ENCODE measurements at places on chromosomes 2 and 18.
A peak's percentile ranks its signal among the peaks of the same experiment; 100 is the strongest.

DNA sequence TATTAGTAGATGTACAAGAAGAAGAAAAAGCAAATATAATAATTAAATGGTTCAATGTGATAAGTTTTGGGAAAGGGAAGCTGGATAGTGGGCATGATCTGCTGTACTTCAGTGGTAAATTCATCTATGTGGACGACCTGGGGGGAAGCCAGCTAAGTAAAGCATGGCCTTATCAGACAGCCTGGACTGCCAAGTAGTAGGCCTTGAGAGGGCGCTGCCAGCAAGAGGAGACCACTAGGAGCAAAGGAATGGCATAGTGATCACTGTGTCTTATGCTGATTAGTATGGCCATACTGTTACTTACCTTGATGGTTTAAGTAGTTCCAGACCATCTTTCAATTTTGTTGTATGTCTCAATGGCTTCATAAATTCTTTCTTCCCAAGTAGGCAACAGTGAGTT, 287.6 kb downstream of the SETBP1 start:
- DNase-seq: no peak

GRCh38 chr18:63192885-63193349, 126.7 kb downstream of the BCL2 start:
- DNase-seq: no peak

GRCh38 chr2:59926731-59927130, 626.7 kb downstream of the BCL11A start:
- no peak for DNase-seq

DNA sequence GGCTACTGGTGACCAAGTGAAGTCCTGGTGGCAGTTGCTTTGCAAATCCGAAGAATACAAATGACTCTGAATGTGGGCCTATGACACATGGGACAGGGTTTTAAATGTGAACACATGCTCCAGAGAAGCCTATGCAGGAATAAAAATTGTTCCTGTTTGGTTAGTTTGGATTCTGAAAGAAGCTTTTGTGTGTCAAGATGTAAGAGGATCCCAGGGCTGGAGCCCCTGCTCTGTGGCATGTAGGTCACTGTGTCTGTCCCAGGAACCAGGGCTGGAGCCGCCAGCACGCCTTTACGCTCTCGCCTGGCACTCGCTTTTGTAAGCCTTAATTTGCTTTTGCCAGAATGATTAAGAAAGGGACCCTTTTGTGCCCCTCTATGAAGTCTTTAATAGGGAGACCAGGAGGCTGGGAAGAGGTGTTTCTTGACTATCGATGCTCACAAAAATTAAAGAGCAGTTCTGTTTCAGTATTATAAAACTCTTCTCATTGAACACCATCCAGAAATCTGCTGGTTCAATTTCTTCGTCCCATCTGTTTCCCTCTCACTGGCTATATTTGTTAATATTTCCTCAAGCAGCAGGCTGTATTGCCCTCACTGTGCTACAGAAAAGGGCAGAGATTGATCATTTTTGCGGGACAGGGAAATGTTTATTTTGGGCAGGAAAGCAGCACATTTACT, 532.7 kb upstream of the POU3F3 start:
- DNase-seq: peak; percentile 2

DNA sequence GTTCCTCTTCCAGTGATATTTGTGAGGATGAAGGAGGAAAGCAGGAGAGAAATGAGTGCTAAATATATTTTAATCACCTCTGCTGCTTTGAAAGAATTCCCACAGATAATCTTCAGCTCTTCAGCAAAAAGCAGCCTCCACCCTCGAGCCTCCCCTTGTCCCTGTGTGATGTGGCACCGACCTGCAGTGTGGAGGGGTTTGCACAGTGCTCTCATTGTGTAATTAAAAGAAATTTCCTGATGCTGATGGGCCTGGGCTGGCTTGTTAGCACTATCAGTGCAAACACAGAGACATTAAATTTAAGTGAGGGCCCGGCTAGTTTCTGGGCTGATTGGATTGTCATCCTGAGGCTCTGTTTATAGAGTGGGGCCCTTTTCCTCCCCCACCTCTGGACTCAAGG, 53.4 kb downstream of the KIF5C start:
- no peak for DNase-seq

DNA sequence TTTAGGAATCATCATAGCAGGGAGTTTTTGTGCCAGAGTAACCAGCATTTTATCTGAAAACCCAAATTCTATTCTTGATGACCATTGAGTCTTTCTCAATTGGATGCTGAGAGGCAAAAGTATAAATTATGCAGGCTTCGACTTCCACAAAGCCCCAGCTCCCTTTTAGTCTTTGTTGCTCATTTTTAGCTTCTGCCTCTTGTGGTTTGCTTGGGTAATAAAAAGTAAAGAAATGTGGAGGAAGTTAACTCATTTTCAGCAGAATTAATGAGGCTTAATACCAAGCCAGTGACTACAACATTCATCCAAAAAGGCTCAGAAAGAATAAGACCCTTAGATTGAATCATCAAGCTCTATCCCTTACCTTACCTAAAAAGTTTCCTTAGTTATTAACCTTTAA, 18.6 kb downstream of the ERMN start:
- no peak for DNase-seq

GRCh38 chr2:167814881-167815718, 432.3 kb downstream of the STK39 start:
- DNase-seq: no peak

DNA sequence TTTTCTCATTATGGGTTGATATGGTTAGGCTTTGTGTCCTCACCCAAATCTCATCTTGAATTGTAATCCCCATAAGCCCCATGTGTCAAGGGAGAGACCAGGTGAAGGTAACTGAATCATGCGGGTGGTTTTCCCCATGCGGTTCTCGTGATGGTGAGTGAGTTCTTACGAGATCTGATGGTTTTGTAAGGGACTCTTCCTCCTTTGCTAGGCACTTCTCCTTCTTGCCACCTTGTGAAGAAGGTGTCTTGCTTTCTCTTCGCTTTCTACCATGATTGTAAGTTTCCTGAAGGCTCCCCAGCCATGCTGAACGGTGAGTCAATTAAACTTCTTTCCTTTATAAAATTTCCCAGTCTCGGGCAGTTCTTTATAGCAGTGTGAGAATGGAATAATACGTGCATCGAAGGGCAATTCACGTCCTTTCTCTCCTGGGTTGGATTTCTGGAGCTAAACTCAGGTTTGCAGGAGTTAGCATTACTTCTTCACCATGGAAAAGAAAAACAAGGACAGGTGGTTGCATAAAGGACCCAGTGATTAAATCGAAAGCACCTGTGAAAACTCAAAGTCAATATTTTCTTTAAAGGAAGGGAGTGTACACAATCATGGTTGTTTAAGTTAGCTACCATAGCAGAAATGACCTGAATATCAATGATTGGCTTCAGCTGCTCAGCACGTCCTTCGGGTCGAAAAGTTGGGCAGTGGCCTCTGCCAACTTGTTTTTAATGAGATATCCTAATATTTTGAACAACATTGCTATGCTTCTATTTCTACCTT, 54.1 kb downstream of the CDC42EP3 start:
- DNase-seq: no peak

GRCh38 chr2:156065912-156066311, 266.6 kb downstream of the NR4A2 start:
- DNase-seq: no peak

GRCh38 chr18:57803103-57803969, at the start of gene ATP8B1:
ATP8B1 (minus strand) TSS chr18:57803315; CDS start chr18:57731807, 71,508 bp downstream.
- DNase-seq: no peak

GRCh38 chr18:54749291-54749690, 79.0 kb upstream of the RAB27B start:
- no peak for DNase-seq

DNA sequence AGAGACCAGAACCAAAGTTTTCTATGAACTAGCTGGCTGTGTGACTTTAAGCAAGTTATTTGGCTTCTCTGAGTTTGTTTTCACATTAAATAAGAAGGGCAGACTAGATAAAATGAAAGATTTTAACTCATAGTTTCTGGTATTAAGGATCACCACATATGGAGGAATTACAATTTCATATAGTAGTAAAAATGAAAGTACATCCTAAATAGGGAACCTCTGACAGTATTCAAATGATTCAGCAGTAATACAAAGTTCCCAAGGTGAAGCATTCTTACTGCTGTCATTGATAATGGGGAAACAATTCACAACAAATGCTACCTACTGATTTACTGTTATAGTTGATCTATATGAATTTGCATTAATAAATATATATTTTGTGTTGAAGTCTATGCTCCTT, 170.3 kb upstream of the VRK2 start:
- no peak for DNase-seq

GRCh38 chr2:137500599-137500998, 463.7 kb upstream of the HNMT start:
- DNase-seq: no peak
